Activated CD8-positive, alpha-beta T cell treated with anti-CD3 and anti-CD28 coated beads, Interleukin-2, amount 10 ng/mL, durations not matched to agents 7 days and 5 days (primary cell): ENCODE measurements at places on chromosomes 6 and 20.

DNA sequence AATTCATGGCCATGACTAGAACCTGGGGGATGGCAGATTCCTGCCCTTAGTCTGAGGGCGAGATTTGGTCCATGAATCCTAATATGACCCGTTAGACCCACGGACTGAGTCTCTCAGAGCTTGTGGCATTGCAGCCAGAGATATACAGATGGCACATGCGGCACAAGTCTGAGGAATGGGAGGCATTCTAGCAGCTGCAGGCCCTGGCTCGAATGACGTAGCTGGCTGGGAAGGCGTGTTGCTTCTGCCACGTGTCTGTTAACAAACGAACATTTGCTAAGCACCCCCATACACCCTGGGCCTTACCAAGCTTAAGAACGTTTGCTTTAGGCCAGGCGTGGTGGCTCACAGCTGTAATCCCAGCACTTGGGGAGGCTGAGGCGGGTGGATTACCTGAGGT is 68.0 kb downstream of the CD164 start:
- no peak for DNase-seq

GRCh38 chr20:3996399-3996798 is 19.0 kb downstream of the RNF24 start:
- no peak for DNase-seq

DNA sequence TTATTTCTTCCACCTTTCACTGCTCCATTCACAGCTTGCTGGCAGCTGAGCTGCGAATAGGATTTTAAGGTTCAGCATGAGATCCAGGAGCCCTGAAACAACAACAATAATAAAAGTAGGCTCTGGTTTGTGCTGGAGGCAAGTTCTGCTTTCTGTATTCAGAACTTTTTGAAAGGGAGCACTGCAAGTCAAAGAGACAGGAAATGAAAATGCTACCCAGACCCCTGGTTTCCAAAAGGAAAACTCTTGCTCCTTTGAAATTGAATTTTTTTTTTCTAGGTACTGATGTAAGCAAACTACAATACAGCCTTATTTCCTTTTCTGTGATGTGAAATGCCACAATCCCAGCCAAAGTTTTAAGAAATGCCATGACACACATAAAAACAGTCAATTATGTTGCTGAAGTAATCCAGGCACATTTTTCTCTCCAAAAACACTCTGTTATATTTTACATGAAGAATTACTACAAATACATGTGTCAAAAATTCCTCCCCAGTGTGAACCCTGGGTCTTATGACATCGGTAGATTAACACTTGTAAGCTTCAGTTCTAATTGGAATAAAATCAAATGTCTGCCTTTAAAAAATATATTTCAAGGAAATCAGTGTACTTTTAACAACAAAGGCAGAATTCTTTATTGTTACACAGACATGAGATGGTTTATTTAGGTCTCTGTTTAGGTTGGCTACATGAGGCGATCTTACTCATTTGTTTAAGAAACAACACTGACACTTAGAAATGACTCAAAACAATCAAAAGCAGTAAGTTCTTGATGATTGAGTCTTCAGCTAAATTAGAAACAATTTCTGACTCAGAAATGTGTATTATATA is 656.7 kb downstream of the EPHA7 start:
- no peak for DNase-seq

- DNase-seq: no peak
Observed at GRCh38 chr6:9675122-9675521, 739.8 kb downstream of the TFAP2A start.

DNA sequence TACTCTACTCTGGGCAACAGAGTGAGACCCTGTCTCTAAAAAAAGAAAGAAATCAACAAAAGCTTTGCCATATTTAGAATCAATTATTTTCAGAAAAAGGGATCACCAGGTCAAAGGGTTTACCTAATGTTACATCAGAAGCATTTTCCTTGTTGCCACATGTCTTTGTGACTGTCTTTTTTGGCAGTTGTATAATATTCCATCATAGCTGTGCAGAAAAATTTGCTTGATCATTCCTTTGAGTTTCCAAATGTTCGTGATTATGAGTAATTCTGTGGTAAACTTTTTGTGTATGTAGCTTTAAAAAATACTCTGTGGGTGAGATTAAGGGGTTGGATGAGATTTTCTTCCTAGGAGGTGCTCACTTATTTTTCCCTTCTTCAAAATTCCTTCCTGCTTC is 26.4 kb downstream of the PNPLA1 start:
- DNase-seq: no peak

DNA sequence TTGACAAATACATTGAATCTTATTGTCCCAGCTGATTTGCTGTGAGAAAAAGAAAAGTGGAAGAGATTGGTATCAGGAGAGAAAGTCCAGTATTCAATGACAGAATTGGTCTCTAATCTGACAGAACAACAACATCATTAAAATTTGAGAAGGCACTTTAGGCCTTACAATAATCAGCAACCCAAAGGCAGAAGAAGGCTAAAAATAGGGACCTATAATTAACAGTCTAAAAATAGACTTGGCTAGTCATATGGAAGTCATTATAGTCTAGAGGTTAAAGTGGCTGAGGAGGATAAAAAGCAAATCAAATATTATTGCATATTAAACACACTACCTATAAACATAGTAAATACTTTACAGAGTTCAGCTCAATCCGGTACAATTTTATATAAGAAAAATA is 393.6 kb upstream of the JAG1 start:
- no peak for DNase-seq

DNA sequence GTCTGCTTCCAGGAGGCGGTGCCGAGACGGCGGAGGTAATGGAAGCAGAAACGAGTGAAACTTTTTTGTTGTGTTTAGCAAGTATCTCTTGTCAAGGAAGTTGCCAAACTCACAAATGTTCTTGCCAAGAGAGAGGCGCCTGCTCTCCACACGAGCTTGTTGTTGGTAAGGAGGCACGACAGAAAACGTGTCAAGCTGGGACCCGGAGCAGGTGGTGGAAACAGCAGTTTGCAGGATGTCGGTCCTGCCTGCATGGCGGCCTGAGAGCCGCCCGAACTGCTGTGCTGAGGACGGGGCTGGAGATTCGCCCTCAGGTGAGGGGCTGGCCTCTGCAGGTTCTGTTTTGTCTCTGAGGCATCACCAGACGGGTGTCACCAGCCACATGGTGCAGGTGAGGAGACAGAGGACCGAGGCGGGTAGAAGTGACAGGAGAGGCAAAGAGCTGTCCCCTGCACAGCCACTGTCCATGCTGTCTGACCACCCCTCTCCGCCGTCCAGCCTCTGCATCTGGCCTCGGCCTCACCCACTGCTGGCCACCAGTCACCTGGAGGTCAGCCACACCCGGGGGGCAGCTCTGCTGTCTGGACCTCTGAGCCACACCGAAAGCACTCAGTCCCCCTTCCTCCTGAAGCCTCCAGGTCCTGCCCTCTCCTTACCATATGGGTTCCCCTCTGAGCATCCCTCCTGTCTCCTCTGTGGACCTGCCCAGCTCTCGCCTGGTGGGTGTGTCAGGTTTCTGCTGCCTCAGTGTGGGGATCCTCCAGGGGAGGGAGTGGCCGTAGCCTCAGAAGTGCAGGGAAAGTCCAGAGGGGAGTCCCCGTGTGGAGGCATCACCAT is 261.5 kb downstream of the TAF4 start:
- no peak for DNase-seq

DNA sequence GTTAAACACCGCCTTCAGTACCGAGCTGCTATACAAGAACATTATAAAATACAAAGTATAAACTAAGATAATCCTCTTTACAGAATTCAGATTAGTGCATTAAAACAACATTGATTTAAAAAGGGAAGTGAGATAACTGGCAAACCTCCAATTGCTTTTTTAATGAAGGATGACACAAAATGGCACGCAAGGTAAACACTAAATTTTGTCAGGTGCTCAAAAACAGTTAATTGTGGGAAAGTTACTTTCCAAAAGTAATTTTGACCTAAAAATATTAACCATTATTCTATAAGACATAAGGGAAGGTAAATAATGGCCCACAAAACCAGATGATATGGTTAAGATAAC is 53.3 kb downstream of the STX7 start:
- DNase-seq: no peak

DNA sequence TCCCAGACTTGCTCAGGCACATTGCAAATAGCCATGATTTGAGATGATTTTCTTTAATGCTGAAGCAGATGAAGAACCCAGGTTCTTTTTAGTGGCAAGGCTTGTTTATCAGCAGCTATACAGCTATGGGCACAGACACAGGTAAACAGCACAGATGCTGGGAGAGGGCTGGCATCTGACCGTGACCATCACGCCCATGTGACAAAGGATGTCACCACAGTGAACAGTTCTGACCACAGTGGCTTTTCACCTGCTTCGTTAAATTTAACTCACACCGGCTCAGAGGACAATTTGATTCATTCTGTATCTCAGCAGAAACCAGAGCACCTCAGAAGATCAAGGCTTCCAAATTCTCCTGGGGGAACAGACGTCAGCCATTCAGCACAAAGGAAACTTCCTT is 142.6 kb downstream of the CDH26 start:
- DNase-seq: peak; percentile 30

GRCh38 chr20:61900011-61900944 is 165.4 kb downstream of the TAF4 start:
- DNase-seq: no peak

DNA sequence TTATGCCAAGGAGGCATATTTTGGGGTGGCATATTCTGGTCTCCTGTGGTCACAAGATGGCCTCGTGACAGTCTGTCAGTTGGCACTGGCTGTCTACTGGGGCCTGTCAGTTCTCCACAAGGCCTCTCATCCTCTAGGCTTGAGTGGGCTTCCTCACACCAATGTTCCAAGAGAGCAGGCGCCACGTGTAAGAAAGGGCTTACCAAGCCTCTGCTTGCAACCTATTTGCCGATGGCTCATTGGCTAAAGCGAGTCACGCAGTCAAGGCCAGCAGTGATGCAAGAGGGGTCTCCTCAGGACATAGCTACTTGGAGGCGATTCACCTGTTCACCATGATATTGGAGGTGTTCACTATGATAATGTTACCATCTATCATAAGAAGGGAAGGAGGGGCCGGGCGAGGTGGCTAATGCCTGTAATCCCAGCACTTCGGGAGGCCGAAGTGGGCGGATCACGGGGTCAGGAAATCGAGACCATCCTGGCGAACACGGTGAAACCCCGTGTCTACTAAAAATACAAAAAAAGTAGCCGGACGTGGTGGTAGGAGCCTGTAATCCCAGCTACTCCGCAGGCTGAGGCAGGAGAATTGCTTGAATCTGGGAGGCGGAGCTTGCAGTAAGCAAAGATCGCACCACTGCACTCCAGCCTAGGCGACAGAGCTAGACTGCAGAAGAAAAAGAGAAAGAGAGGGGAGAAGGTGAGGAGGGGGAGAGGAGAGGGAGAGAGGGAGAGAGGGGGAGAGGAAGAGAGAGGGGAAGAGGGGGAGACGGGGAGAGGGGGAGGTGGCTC is 35.3 kb downstream of the C6orf52 start:
- DNase-seq: no peak

GRCh38 chr6:7201732-7202541 is 94.2 kb downstream of the RREB1 start:
- DNase-seq: no peak

- DNase-seq: no peak
Observed at GRCh38 chr20:50200482-50201104, 10.0 kb downstream of the CEBPB start.

GRCh38 chr6:18179770-18180356 is 24.6 kb downstream of the KDM1B start:
- DNase-seq: no peak

DNA sequence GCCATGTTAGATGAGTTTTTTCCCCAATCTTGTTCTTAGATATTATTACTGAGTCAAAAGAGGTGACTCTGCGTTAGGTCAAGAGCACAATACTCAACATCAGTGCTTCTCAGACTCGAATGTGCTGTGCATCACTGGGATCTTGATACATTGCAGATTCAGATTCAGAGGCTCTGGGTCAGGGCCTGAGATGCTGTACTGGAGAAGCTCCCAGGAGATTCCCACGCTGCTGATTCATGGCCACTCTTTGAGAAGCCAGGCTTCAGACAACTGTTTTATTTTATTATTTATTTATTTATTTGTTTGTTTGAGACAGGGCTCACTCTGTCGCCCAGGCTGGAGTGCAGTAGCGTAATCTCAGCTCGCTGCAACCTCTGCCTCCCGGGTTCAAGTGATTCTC is 41.4 kb upstream of the ARID1B start:
- DNase-seq: no peak

GRCh38 chr6:7902867-7903266 is 7.7 kb downstream of the TXNDC5 start:
- no peak for DNase-seq

- no peak for DNase-seq
Observed at GRCh38 chr6:140708441-140708840, 1334.0 kb upstream of the CITED2 start.

- DNase-seq: no peak
Observed at GRCh38 chr6:52077180-52077884, 10.1 kb downstream of the PKHD1 start.

DNA sequence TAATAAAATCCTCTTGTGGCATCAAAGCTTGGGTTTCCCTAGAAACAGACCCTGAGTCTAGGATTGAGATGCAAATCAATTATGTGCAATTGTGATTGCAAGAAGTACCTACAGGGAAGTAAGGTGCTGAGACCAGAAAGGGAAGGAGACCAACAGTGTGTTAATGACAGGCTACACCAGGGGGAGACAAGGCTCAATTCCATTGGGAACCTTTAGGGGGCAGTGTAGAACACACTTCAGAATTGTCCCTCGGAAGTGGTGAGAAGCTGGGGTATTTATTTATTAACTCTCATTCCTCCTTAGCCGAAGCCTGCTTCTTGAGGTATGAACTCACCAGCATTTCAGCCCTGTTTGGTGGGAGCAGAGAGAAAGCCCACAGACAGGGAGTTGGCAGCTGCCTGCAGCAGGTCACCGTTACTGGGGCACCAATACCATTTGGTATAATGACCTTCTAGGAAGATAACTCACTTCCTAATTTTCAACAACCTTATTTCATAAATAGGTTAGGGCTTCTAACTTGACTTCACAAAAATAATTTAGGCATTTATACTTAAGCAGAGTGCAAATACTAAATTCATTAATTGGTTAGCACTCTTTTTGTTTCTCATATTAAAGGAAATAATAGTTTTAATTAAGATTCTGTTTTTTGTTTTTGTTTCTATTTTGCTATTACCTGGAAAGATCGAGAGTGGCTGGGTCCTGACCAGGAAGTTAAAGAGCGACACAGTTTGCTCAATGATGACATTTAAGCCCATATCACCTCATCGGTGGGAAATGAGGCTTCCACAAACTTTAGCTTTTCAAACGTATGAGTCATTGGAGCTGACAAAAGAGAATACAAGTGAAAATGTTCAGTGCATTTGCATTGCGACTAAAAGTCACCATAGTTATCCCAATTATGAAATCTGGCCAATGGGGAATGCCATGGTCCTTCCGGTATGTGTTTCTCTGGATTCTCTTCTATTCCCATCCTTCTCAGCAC is 94.8 kb downstream of the BTBD3 start:
- DNase-seq: peak; percentile 47

DNA sequence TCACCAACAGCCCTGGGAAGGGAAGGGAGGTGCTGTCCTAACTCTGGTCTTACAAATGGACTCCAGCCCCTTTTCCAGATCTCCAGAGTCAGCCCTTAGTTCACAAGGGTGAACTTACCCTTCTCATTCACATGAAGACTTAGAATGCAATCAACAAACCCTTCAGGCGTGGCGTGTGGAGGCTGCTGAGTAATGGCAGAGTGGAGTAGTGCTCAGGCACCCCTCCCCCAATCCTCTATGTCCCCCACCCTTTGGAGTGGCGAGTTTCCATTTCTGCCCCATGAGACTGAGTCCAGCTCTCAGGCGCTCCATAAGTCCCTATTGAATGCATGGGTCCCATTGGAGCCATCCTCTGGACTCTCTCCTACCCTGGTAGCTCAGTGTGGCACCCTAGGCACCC is 3.3 kb downstream of the SNAI1 start:
- no peak for DNase-seq

- DNase-seq: no peak
Observed at GRCh38 chr6:148747145-148747470, 278 bp downstream of the UST start.
